ENCODE measurements at places on chromosomes 16 and 17. TPM values are rescaled to one million over a fixed set of nuclear protein-coding genes. Genes with fewer than 3 reads are reported as not detected.

Gene KRT20
- not detected for total RNA-seq

Gene SAMD14
- total RNA-seq: 11.5 TPM

Gene CTRL
- 1.6 TPM for total RNA-seq

Gene KRTAP4-6
- total RNA-seq: not detected

Gene RNU2-1
- not detected for total RNA-seq

GRCh38 chr16:24009955-24010354, 174.2 kb downstream of the PRKCB start:
- no peak for DNase-seq

DNA sequence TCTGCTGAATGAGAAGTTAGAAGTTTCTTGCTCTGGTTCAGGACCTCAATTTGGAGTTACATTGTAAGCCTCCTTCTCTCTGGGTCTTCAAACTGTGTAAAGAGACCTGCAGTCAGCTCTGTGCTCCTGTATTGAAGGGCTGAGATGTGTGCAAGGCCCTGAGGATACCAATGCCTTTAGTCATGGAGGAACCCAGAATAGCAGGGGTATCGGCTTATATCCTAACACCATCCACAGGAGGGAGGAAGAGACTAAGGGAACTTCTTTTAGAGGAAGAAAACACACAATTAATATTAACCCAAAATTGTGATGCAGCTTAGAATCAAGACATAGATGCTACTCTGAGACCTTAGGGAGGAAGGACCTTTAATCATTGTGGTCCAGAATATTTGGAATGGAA, 36.5 kb downstream of the GLP2R start:
- DNase-seq: no peak

GRCh38 chr16:79758615-79759346, 158.2 kb upstream of the MAF start:
- no peak for DNase-seq

- no peak for DNase-seq
These were observed 11.7 kb upstream of the RPH3AL start for GRCh38 chr17:364308-364707.

All from epithelial cell of proximal tubule (primary cell).